ENCODE measurements at places on chromosomes 2 and 18.

- DNase-seq, result no peak
These were observed 190.5 kb upstream of the MC4R start for GRCh38 chr18:60563082-60563481.

- no peak for DNase-seq
These were observed 183.9 kb upstream of the VRK2 start for GRCh38 chr2:57862727-57863126.

DNA sequence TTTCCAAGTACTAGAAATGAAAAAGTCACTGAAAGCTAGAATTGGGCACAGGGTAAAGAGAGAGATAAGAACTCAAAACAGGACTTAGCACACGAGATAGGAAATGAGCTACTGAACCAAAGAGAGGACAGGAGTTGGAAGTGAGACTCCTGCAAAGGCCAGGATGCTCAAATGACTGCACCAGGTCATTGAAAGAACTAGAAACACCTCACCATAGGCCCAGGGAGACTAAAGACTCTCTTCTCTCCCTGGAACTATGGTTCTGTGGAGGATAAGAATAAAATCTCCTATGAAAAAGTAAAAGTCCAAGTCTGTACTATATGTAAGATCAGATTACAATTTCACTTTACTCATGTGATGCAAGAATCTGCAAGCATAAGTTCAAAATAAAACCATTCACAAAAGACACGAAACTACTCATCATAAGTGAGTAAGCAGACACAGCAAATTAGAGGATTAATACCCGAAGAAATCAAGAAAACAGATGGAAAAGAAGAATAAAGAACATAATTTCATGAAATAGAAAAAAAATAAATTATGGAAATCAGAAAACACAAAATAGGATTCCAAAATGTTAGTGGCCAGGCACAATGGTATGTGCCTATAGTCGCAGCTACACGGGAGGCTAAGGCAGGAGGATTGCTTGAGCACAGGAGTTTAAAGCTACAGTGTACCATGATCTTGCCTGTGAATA is 6.5 kb downstream of the NBAS start:
- DNase-seq, result no peak

- no peak for DNase-seq
These were observed 13.8 kb downstream of the TPGS2 start for GRCh38 chr18:36814994-36815393.

DNA sequence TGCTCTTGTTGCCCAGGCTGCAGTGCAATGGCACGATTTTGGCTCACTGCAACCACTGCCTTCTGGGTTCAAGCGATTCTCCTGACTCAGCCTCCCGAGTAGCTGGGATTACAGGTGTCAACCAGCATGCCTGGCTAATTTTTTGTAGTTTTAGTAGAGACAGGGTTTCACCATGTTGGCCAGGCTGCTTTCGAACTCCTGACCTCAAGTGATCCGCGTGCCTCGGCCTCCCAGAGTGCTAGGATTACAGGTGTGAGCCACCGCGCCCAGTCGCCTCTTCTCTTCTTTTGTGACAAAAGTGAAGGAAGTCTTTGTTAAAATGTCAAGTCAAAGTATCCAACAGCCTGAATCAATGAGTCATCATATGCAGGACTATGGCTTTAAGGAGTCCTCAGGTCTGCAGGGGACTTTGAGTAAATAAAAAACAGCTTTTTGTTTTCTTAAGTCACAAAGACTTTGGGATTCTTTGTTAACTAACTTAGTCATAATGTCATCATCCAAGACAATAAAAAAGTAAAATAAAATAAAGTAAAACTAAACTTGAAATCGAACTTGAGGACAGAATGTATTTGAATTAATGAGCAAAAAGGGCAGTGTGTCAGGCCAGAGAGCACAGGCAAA is 1153.2 kb downstream of the SUCLG1 start:
- DNase-seq, result no peak

GRCh38 chr18:9429662-9429993 is 45.7 kb upstream of the RALBP1 start:
- no peak for DNase-seq

DNA sequence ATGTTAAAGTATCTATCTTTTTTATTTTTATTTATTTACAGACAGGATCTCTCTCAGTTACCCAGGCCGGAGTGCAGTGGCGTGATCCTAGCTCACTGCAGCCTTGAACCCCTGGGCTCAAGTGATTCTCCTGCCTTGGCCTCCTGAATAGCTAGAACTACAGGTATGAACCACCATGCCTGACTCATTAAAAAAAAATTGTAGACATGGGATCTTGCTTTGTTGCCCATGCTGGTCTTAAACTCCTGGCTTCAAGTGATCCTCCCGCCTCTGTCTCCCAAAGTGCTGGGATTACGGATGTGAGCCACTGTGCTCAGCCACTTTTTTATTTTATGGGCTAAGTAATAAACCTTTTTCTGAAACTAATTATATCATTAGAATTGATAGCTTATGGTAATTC is 7.1 kb downstream of the MFSD6 start:
- no peak for DNase-seq

DNA sequence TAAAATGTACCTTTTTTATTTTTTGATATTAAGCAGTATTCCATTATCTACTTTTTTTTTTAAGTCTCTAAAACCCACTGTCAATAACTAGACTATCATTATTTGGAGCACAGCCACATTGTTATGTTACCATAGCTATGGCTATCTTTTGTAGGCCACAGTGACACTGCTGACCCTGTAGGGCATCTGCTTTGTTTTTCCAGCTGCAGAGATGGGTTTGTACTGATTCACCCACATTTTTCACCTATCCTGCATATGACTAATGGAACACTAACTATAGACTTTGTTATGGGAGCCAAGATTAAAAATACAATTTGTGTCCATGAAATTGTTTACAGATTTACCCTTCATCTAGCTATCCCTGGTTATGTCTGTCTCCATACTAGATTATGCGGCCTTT is 21.6 kb upstream of the OTX1 start:
- no peak for DNase-seq

DNA sequence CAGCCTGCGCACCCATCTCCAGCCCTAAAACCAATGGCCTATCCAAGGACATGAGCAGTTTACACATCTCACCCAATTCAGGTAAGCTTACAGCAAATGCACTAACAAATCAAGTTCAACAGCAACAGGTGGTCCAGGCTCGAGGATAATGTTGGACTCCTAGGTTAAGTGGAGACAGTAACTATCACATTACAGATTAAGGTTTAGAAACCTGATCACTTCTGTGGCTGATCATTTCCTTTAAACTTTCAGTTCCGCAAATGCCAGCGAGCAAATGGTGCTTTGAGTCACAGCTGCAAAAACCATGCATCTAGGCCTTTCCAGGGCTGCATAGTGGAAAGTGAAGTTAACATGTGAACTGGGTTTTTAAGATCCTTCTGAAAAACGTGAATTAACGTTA is 259.4 kb downstream of the GBX2 start:
- DNase-seq, result no peak

GRCh38 chr2:64488050-64488974 is 34.4 kb downstream of the LGALSL start:
- DNase-seq, result peak; percentile 77

DNA sequence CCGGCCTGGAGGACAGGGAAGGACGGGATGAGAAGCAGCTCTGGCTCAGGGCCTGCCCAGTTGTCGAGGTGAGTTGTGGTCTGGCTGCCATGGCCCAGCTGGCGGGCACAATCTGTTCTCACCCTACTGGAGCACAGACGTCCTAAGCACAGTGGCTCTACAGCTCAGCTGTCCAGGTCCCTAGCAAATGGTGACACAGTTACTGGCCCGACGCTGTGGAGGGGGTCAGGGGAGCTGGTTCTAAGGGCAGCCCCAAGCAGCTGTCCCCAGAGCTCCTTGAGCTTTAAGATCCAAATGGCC is 32.9 kb downstream of the KCNK3 start:
- no peak for DNase-seq

GRCh38 chr2:1644427-1644826 is 99.9 kb downstream of the PXDN start:
- no peak for DNase-seq

DNA sequence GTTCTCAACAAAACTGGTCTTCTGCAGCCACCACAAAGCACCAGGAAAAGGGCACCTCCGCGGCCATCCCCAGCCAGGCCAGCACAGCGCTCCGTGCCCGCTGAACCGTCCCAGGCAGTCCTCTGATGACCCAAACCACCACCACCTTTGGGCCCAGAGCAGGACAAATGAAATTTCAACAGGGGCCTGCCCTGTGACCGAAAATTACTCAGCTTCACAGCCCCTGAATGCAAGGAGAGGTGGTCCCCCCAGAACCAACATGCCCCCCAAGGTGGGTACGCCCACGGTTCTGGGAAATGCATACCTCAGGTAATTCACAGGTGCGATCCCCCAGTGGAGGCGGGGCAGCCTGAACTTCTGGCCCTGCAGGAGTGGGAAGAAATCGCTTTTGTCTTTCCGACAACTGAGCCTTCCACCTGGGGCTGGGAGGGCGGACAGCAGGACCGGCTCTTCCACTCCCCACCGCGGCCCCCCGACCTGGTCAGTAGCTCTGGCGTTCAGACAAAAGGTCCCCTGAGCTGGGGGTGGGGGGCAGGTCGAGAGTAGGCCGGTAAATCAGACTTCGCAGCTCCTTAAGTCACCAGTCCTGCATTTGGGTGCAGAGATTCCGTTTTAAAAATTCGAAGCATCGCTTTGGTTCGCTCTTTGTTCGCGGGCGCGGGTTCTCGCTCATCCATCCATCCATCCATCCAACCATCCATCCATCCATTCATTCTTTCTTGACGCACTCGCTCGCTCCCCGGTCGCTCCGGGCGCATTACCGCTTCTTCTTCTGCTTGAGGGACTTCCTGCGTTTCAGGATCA is 1.4 kb downstream of the ARL4C start:
- no peak for DNase-seq

DNA sequence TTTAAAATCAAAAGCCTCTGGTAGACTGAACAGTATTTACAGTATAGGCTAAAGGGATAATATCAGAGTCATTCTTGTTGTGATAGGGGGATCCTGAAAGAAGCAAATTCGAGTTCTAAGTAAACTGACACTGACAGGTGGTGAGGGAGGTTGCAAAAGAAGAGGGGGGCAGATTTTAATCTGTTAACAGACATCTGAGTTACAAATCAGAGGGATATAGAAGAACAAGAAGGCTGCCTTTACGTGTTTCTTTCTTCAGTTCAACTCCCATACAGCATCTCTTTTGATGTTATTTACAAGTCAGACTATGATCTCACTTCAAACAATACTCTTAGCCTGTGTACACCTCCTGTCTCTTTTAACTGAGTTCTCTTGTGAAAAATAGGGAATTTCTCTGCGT is 16.3 kb upstream of the ITGA4 start:
- no peak for DNase-seq

- no peak for DNase-seq
These were observed 339.0 kb downstream of the EIPR1 start for GRCh38 chr2:3038636-3039035.

GRCh38 chr18:36513556-36513955 is 216.0 kb downstream of the FHOD3 start:
- no peak for DNase-seq

DNA sequence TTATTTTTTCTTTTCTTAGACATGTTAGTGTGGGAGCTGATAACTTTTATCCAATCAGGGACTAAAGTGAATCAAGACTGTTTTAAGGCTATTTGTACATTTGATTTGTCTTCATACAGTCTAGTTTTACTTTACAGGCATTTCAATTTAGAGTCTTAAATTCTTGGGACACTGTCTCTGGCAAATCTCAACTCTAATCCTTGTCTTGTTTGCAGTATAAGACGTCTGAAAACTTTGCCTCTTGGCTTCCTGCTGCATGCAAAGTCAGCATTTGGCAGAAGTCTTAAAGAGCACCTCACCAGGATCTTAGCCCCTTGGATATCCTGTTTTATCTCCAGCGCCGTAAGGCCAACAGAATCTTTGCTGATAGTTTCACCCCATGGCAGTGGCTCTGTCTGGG is 30.3 kb downstream of the SPOPL start:
- DNase-seq, result no peak

- no peak for DNase-seq
These were observed 32.5 kb downstream of the TAF4B start for GRCh38 chr18:26258711-26259110.

GRCh38 chr2:191329841-191330240 is 84.6 kb downstream of the MYO1B start:
- no peak for DNase-seq

- no peak for DNase-seq
These were observed 154.1 kb downstream of the SOCS6 start for GRCh38 chr18:70442933-70443332.

DNA sequence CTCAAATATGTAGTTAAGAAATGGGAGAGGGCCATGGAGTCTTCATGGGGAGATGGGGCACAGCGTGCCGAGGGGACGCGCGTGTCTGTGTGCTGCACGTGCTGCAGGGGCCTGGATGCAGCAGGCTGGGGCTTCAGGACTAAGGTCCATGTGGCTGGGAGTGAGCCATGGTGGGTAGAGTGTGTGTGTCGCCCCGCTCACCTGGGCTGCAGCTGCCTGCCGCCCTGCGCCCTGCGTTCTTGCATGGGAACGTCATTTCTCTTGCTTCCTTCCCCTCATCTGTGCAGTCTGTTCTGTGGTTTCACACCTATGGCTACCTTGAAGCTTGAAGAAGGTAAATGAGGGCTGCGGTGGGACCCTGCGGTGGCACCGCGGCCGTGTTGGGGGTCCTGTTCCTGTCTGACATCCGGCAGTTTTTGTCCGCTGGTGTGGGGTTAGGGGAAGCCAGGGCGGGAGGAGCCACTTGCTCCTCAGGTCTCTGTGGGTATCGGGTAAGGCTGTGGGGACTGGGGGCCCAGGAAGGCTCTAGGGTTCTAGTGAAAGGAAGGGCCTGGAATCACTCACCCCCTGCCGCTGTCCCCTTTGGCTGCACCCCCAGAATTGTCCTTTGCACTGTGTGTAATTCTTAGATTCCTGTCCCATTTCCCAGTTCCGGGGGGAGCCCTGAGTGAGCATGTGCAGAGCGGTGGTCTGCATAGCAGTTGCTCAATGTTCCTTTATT is 54.1 kb upstream of the HS6ST1 start:
- DNase-seq, result no peak

DNA sequence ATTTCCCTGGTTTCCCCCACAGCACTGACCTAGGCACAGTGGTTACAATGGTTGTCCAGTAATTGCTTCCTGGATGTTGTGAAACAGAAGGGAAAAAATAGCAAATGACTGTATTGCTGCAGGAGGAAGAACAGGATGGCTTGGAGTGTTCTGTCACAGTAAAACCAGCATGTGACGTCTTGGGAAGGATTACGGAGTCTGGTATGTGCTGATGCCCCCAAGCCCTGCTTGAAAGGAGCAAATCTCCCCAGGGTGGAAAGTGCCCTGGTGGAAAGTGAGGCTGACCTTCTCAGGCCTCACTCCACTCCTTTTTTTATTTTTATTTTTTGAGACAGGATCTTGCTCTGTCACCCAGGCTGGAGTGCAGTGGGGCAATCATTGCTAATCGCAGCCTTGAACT is 7.8 kb downstream of the RAB11FIP5 start:
- DNase-seq, result no peak

GRCh38 chr2:75547345-75548035 is 13.2 kb downstream of the EVA1A start:
- DNase-seq, result no peak

DNA sequence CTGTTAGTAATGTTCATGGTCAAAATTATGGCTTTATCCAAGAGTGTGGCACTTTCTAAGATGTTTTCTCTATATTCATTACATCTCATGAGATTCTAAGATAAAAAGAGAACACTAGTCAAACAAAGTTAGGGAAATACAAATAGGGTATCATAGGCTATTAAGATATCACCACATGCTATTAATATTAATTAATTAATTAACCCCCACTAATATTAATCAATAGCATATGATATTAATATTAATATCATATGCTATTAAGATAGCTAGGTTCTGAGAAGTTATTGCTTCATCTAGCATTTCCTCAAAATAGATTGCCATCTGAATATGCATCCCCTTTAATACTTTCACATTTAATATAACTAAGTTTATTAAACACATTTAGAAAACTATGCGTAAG is 22.1 kb downstream of the DSG3 start:
- DNase-seq, result no peak

GRCh38 chr18:79847606-79848293 is 50.0 kb downstream of the KCNG2 start:
- DNase-seq, result no peak
